ENCODE measurements at places on chromosomes 2 and 18.

DNA sequence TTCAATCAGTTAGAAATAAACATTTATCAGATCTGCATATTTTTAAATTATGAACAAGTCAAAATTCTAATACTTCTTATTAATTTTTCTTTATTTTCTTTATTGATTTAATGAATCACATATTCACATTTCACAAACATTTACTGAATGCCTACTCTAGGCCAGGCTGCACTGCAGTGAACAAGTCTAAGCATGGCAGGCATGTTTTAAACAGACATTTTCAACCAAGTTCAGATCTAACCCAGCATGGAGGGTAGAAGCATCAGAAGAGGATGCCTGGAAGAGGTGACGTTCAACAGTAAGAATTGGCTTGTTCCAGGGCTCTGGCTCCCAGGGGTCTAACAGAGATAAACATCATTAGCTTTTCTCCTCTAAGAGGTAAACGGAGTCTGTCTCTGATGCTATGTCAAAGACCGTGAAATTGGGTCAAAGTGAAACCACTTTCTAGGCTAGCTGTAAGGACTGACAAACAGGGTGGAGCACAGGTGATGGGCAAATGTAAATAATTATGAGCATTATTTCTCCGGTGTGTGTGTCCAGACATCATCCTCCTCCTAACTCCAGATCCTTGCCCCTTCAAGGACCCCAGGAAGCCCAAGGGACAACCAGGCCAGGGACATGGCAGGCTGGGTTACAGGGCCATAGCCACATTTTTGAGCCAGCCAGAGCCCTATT is 50.6 kb downstream of the UNC50 start:
- DNase-seq: no peak

DNA sequence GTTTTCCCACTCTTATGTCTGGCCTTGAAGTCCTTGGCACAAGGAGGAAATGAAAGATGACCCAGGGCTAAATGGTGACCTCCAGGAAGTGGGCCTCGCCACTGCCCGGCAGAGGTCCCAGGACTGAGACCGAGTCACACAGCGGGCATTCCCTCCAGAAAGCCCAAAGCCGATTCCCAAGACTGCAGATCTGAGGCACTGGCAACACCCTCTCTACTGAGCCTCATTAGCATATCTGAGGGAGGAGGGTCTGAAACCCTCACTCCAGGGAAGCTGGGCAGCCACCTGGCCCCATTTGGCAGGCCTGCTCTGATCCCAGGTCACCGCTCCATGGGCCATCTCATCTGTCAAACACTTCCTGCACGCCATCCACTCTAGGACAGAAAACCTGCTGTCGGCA is 29.1 kb downstream of the FAM178B start:
- DNase-seq: no peak

GRCh38 chr2:200081236-200081635 is 125.9 kb downstream of the MAIP1 start:
- no peak for DNase-seq

DNA sequence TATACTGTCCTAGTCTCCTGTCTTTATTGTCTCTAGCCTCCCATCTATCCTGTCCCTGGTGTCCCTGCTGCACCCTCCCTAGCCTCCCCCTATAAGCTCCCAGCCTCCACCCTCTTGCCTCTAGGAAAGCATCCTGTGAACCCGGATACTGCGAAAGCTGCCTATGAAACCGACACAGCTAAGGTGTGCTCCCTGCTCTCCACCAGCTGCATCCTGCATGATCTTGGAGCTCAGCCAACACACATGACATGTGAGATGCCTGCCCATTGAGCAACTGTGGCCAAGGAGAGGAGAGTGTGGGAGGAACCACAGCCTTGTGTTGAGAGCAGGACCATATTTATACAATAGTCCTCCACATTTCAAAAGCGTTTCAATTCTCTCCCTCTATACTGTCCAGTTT is 187.1 kb downstream of the ZBTB7C start:
- peak; percentile 98 for DNase-seq

GRCh38 chr2:140589273-140589672 is 1541.5 kb downstream of the LRP1B start:
- DNase-seq: no peak

DNA sequence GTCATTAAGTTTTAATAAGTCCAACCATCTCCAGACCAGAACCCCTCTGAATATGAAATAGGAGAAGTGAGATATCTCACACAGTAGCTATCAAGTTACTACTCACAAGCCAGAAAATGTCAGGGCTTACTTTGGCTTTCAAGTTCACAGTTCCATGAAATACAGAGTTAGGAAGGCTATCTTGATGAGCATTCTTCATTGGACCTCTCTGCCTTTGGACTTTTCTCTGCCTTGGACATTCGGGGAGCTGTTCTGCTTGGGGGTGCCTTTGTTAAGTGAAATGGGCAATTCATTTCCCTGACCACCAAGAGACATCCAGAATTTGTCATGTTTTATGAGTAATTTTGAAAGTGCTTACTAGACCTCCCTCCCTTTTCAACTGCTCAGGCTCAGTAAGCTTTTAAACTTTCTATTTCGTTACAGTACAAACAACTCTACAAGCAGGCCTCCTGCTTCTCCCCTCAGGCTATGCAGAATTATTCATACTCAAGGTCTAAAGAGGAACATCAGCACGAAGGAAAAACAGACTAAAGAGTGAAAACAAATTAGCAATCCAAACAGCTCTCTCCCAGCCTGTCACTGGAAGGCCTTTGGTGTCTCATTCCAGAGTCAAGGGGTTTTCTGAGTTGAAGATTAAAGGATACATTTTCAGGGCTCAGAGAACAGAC is 95.3 kb downstream of the MREG start:
- DNase-seq: peak; percentile 47

DNA sequence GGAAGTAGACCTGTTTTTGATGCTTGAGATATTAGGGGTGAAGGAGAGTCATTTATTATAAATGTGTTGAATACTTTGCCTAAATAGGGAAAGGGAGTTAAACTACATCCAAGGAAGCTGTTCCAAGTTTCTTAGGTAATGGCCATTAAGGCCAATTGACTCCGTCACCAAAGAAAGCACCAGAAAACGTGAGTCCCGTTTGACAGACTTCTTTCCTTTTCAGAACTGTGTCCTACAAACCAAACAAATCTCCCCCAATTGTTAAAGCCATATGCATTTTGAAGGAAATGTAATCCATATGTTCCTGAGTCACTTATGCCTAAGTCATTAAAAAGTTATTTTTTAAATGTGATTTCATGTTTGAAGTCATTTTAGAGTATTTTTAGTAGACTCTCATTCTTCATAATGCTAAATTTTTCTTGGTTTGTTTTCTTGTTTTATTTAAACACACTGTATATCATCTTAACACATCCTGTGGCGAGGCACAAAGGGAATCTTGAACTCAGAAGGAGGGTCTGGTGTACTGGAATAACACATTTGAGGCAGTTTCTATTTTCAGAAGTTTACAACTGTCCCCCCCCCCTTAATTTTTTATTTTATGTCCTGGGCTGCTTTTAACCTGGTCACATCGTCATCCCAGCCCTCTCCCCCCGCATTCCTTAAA is 133.7 kb downstream of the RHBDD1 start:
- DNase-seq: no peak

GRCh38 chr2:9472511-9472910 is 1.8 kb upstream of the IAH1 start:
- no peak for DNase-seq

- no peak for DNase-seq
These were observed 114.8 kb upstream of the PTPRM start for GRCh38 chr18:7452331-7452730.

DNA sequence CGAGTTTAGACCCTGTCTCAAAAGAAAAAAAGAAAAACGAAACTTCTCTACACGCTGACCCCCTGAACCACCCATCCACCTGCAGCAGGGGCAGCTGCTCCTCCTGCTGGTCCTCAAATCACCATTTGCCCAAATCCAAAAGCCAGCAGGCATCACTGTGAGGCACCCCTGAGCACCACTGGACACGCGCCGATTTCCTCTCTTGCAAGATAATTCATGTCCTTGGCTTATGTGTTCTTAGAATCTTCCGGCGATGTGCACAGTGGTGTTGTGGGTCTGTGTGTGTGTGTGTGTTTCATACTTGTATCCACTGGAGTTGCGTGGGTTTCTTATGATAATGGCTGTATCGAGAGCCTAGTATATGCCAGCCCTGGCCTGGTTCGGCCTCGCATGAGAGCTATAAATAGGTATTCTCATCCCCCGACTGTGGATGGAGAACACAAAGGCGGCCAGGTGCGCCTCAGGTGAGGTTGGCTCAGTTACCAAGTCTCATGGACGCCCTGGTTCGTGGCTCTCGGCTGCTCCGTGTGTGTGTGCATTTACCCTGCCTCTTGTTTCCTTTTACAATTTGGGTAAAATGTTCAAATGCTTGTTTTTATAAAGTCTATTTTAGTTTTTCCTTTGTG is 235.5 kb downstream of the HDAC4 start:
- no peak for DNase-seq

- DNase-seq: no peak
These were observed 9.7 kb upstream of the PNPT1 start for GRCh38 chr2:55703350-55703749.

- peak; percentile 51 for DNase-seq
These were observed 34.0 kb downstream of the NAPG start for GRCh38 chr18:10559553-10560451.

DNA sequence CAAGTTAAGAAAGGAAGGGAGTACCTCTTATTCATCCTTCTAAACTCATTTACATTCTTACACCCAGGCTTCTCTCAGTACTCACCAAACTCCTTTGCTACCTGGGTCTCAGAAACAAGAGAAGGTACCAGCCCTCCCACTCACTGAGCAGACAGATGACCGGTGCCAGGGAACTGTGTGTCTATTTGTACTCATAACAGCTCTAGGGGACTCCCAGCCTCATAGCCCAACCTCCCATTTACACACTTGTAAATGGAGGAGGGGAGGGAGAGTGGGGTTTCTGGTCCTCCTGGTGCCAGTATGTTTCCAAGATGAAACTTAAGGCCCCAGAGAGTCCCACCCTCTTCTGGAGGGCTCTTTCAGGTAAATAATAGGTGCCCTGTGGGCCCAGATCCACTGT is 42.8 kb upstream of the SIGLEC15 start:
- no peak for DNase-seq

DNA sequence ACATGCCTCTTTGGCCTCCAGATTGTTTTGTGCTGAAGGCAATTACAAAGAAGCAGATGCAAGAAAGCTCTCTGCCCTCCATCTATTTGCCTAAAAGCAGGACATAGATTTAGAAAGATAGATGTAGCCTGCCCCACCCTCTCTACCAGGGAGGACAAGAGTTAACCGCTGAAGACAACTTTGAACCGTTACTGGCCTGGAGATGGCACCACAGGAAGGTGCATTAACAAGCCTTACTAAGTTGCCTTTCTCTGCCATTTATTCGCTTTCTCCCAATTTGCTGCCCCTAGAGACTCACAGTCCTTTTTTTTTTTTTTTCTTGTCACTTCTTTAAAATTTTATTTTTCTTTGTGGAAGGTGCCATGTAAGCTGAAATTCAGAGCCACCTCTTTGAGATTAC is 28.8 kb upstream of the RMDN2 start:
- no peak for DNase-seq

DNA sequence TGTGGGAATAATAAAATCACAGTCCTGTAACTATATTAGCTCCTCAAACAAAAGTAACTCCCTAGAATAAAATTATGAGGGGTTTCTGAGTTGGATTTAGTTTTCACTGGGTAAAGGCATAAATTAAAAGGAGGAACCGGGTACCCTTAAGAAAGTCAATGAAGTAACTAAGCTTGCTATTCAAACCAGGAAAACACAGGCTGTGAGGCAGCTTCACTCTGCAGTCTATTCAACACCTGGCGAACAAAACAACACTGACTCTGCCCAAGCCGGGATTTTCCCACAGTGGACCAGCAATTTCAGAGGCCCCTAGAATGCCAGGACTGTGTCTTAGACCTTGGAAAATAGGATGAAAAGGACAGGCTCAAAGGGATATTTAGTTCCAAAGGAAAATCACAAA is 24.6 kb upstream of the CREB1 start:
- no peak for DNase-seq

DNA sequence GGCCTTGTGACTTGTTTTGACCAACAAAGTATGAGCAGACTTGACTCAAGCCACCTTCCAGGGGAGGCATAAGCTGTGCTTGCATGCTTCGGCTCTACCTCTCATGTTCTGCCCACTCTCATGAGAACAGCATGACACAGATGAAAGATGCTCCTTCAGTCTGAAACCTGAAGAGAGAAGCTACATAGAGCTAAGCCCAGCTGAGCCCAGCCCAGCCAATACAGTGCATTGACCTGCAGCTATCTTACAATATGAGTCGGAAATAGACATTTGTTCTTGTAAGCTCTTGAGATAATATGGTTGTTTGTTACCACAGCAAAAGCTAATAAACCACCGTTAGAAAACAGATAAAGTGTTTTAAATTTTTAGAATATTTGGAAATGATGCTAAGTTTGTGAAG is 426.7 kb upstream of the PKDCC start:
- DNase-seq: no peak

DNA sequence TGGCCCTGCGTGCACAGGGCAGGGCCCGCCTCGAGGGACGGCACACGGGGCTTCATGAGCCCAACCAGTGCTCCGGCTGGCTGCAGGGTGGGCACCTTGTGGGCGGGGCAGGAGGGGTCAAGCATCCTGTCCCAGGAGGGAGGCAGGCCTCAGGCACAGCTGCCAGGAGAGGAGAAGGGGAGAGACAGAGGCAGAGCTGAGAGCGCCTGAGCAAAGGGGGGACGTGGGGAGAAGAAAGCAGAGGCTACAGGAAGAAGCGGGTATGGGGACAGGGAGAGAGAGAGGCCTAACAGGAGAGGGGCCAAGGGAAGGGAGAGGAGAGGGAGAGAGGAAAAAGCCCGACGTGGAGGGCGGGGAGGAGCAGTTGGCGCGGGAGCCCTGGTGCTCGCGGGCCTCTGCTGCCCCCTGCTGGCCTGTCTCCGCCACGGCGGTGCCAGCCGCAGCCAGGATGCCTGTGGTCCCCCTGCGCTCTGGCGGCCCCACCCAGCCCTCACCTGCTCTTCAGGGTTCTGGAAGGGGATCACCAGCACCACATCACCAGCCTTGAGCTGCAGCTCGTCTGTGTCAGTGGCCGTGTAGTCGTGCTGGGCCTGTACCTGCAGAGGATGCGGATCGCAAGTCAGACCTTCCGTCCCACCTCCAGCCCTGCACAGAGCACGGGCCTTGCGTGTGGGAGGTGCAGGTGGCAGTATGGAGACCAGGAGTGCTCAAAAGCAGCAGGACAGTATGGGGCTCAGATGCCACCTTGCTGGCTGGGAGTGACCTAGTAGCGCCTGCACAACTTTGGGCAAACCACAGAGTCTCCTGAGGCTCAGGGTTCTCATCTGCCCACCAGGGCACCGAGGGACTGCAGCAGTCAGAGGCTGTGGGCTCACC is 56.8 kb downstream of the BIN1 start:
- peak; percentile 48 for DNase-seq

GRCh38 chr2:183390109-183390508 is 265.9 kb downstream of the NUP35 start:
- DNase-seq: no peak

DNA sequence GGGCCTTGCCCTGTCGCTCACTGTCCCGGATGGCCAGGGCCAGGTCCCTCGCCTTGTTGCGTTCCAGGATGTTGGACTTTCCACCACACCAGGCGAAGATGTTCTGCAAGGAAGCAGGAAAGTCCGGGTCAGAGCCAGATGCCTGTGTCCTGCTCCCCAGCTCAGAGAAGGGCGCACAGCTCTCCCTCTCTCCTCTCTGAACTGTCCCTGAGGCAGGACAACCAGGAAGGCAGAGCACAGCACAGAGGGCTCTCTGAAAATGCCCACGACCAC is 11.0 kb downstream of the CAPG start:
- DNase-seq: no peak

GRCh38 chr18:59143441-59143840 is 3.8 kb downstream of the SEC11C start:
- no peak for DNase-seq
